CD4-positive, alpha-beta T cell treated with Interleukin-21 for 1 hour (primary cell): ENCODE measurements at places on chromosomes 12 and 14.

DNA sequence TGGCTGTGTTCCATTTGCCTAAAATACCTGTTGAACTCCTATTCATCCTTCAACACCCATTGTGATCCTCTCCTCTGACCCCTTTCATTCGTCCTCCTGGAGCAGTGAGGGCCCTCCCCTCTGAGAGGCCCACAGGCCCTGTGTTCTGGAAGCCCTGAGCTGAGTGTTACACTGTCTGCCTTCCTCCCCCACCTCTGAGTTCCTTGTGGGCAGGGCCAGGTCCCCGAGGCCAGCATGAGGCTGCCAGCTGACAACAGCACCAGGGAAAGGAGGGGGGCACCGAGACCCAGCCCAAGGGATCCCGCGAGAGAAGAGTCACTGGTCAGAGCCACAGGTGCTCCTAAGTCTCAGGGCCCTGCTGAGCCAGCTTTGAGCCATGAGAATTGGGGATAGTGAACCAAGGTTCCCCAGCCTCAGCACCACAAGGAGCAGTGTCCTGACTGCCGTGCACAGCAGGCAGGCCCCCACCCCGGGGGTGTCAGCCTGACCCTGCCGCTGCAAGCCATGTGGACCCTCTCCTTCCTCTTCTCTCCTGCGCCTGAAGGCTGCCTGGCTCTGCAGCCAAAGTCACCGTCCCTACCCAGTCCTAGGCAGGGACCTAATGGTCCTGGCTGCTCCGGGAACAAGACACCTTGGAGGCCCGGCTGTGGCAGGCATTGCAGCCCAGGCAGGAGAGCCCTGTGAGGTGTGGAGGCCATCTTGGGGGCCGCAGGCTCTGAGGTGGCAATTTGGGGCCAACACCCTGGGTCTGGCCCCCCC is 52.5 kb downstream of the BEGAIN start:
- no peak for DNase-seq

DNA sequence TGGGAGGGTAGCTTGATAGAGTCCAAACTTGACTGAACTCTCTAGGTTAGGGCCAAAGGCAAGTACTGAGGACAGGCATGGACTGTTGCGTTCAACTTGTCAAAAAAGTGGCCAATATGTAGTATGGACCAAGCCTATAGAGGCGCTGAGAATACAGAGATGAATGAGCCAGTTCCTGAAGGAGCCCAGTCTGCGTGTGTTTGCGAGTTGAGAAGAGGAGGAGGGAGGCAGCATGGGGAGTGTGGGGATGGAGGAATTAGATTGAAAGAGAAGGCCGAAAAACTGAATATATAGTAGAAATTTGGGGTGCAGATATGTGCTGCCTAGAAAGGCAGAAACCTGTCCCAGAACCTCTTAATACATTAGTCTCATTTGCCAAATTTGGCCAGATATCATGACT is 412.4 kb downstream of the PCNX1 start:
- no peak for DNase-seq

DNA sequence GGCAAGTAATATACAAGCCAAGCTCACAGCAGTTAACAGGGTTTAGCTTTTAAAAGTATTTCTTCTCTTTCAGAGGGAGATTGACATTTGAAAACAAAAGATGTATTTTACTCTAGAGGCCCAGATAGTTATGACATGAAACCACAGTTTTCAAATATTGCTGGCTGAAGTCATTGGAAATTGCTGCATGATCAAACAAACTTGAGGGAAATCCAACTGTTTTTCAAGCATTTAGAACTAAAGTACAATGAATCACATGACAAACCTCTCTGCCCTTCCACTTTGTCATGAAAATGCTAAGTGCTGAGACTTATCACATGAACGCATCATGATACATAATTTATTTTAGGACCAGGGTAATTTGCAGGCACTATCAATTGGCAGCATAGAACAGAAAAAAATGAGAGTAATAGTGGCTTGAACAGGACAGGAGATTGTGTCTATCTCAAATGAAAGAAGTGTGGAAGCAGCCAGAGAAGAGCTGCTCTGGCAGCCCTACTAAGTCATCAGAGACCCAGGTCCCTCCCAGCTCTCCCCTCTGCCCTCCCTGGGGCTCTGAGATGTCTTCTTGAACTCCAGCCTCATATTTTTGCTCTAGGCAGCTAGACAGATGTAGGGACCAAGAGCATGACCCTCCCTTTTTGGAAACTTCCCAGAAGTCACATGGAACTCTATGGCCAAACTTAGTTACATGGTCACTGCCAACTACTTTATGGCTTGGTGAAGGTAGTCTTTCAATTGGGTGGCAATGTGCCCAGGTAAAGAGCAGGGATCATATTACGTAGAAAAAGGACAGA is 90.1 kb upstream of the PELI2 start:
- DNase-seq = no peak

GRCh38 chr14:94485944-94486841 is 10.2 kb upstream of the SERPINA9 start:
- DNase-seq = peak; percentile 25

DNA sequence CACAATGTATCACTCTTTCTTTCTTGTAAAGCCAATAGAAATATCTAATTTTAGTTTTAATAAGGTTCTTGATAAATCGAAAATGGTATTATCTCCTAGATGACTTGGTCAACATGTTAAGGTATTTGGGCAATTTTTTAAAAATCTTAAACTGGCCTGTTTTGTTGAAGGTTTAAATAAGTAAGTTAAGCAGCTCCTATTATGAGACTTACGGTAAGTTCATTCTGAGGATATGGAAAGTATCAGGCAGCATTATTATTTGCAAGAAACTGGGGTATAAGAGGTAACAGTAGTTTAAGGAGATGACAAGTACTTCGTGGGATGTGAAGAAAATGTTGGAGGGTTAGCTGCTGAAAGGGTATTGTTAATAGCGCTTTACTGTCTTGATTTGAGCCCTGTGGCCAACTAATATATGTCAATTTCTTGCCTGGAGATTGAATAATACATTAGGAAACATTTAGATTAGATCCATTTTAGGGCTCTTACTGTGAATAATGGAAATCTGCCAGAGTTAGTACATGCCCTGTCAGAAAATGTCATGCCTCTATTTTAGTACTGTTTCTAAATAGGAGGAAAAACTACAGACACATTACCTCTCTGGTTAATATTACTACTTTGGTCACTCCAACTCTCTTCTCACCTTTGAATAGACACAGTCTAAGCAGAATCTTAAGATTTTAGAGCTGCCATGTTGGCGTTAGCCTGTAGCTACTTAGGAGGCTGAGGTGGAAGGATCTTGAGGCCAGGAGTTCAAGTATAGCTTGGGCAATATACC is 5.0 kb downstream of the STRAP start:
- DNase-seq = no peak

GRCh38 chr12:48045061-48045846 is 41.0 kb upstream of the COL2A1 start:
- no peak for DNase-seq

DNA sequence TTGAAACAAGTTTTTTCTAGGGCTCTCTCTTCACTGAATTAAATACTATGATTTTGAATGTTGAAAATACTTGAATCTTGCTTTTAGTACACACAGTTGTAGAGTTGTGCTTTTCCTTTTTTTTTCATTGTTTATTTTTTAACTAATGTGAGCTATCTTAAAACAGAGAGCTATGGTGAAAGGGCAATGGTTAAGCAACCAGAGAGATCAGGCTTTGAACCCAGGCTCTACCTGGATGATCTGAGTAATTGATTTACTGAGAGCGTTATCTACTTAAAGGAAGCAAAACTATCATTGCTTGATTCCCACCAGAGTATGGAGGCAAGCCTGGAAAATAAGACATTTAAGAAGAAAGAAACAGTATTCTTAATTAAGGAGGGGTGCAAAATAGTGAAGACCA is 138.6 kb downstream of the DUSP6 start:
- no peak for DNase-seq

- DNase-seq = no peak
Observed at GRCh38 chr14:91744068-91744480, 12.2 kb upstream of the CATSPERB start.

- DNase-seq = no peak
Observed at GRCh38 chr12:4117386-4118016, 156.1 kb upstream of the CCND2 start.

DNA sequence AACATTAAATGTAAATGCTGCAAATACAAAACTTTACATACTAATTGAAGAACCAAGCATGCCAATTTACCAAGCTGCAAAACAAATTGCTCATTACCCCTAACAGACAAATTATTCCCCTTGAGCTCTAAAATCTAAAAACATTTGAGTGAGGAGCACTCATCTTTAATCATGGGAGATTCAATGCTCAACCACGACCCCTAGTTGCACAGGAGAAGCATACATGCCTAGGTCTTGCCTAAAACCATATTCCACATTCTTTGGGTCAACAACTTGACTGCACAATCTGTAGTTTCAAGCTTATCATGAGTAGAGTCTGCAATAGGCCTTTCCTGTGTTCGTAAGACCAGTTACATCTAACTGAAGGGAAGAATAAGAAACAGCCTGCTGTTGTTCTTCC is 69.7 kb downstream of the MGAT4C start:
- DNase-seq = no peak

- no peak for DNase-seq
Observed at GRCh38 chr14:70753518-70753953, 55.8 kb downstream of the MAP3K9 start.

DNA sequence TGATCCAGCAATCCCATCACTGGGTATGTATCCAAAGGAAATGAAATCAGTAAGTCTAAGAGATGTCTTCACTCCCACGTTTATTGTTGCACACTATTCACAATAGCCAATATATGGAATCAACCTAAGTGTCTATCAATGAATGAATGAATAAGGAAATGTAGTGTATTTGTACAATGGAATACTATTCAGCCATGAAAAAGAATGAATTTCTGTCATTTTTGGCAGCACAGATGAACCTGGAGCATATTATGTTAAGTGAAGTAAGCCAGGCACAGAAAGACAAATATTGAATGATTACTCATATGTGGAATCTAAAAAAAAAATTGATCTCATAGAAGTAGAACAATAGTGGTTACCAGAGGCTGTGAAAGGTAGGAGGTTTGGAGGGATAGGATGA is 30.6 kb upstream of the RFX4 start:
- no peak for DNase-seq

GRCh38 chr12:46558677-46559076 is 186.1 kb upstream of the SLC38A2 start:
- DNase-seq = no peak

DNA sequence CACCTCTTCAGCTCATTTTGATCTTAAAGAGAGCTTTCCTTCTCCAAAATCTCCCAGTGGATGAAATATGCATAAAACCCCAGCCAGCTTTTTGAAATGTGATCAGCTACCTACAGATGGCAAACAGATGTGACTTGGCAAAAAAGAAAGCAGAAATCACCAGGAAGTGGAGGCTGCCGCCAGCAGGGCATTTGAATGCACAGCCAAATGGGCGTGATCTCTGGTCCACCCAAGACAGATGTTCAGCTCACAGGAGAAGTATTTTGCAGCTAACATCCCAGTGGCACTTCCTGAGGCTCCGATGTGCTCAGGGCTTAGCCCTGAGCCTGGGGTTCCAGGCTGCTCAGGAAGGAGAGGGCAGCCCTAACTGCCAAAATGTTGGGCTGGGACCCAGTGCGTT is 78.3 kb downstream of the LGMN start:
- no peak for DNase-seq

DNA sequence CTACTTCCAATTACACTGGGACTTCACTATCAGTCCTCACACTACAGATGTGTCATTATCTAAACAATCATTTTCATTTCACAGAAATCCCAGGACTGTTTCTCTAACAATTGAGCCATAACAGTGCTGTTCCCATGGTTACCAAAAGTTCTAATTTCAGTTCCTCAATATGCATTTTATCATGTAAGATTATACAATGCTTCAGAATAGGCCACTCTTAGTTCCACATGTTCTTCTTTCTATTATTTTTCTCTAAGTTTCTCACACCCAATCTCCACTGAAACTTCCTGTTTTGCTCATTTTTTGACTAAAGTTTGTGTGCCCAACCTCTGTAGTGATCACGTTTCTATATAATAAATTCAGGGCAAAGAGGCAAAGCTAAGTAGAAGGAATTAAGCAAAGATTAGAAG is 185.8 kb downstream of the DUSP6 start:
- DNase-seq = peak; percentile 43

GRCh38 chr14:26974965-26975364 is 377.1 kb upstream of the NOVA1 start:
- DNase-seq = no peak

DNA sequence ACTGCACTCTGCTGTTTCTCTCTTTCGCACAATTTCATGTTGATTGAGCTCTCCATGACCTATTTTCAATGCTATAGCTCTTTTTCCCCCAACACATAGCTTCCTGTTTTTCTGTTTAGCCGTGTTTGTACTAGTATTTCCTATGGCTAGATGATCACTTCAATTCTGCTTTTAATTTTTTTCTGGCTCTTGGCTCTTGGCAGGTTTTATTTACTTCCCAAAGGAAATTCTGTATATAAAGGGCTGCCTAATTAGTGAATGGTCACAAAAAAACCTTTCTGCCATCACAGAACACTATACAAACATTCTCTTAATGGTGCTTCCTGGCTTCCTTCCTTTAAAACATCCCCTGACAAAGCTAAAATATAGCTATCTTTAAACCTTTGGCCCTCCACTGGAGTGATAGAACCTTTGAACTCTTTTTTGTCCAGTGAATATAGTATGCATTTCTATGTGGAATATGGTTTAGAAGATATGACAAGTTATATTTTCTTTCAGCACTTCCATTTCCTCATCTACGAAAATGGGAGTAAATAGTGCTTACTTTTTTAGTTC is 88.2 kb downstream of the RASSF9 start:
- no peak for DNase-seq

DNA sequence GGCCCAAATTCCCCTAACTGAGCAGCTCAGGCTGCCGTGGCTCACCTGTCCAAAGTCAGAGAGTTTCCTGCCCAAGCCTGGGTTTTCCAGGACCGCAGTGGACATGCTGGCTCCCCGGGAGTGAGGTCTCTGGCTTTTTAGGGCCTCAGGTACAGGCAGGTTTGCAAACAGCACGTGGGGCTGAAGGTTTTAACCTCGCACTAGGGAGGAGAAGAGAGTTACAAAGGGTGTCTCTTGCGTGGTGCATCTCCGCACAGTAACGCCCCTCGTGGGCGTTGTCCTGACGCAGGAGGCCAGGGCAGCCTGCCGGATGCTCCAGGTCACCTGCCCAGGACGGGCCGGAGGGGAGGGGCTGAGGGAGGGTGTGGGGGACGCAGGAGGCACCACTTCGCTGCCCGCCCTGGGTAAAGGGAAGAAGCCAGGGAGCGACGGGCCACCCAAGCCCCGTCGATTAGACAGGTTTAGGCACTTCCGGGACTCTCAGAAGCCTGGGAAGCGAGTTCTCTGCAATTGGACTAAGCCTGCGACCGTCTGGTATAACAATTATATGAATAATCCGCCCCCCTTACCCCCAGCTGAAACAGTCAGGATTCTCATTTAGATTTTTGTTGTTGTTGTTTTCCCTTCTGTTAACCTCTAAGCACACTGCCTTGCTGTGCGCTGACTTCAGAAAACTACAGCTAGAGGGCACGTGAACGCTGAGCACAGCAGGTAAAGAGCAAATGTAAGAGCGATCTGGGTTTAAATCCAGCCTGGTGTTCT is at the start of gene PAH:
PAH (minus strand) TSS at position 219 of the 762 bp plus-strand sequence; CDS start at position 105, 114 bp downstream.
- peak; percentile 9 for DNase-seq

- no peak for DNase-seq
Observed at GRCh38 chr12:41189395-41190251, 1.5 kb downstream of the PDZRN4 start.

- DNase-seq = no peak
Observed at GRCh38 chr12:128637642-128638606, 185.8 kb downstream of the SLC15A4 start.

GRCh38 chr12:31491841-31492598 is 98.9 kb downstream of the DENND5B start:
- DNase-seq = no peak
